ENCODE measurements at places on chromosomes 2 and 18.

GRCh38 chr2:149084924-149085795 lies 46.7 kb downstream of the LYPD6B start:
- H3K27me3 ChIP-seq: peaks cover 3% of the 10 kb centered on the region
- no peaks in the 10 kb centered on the region for H3K4me1 ChIP-seq
- no peak overlapping the region for H3K4me3 ChIP-seq
- H3K27ac ChIP-seq: no peak overlapping the region
- no peak for DNase-seq

GRCh38 chr2:241279413-241279812 lies 36.1 kb downstream of the HDLBP start:
- DNase-seq: no peak
- H3K27me3 ChIP-seq: no peaks in the 10 kb centered on the region
- H3K4me3 ChIP-seq: no peak overlapping the region
- no peaks in the 10 kb centered on the region for H3K4me1 ChIP-seq

- no peak overlapping the region for H3K4me3 ChIP-seq
- H3K36me3 ChIP-seq: peaks cover 12% of the 10 kb centered on the region
- H3K4me1 ChIP-seq: no peaks in the 10 kb centered on the region
- H3K27ac ChIP-seq: no peak overlapping the region
- DNase-seq: no peak
Measured at GRCh38 chr2:28951910-28952835, 28.9 kb upstream of the TOGARAM2 start.

GRCh38 chr2:48824116-48824515 lies 68.6 kb upstream of the LHCGR start:
- no peak overlapping the region for H3K4me3 ChIP-seq
- no peaks in the 10 kb centered on the region for H3K4me1 ChIP-seq
- no peak overlapping the region for H3K27ac ChIP-seq
- H3K27me3 ChIP-seq: no peaks in the 10 kb centered on the region

- no peak for DNase-seq
- H3K27me3 ChIP-seq: no peaks in the 10 kb centered on the region
- no peak overlapping the region for H3K27ac ChIP-seq
Measured at GRCh38 chr2:65164426-65164891, 34.6 kb upstream of the RAB1A start.

GRCh38 chr18:55252053-55252675 lies 292.9 kb upstream of the CCDC68 start:
- no peaks in the 10 kb centered on the region for H3K36me3 ChIP-seq
- H3K4me3 ChIP-seq: no peak overlapping the region
- H3K27ac ChIP-seq: no peak overlapping the region

GRCh38 chr18:64392202-64392601 lies 243.3 kb upstream of the LINC00305 start:
- no peak overlapping the region for H3K4me3 ChIP-seq
- H3K4me1 ChIP-seq: no peaks in the 10 kb centered on the region
- no peak for DNase-seq
- no peak overlapping the region for H3K27ac ChIP-seq

DNA sequence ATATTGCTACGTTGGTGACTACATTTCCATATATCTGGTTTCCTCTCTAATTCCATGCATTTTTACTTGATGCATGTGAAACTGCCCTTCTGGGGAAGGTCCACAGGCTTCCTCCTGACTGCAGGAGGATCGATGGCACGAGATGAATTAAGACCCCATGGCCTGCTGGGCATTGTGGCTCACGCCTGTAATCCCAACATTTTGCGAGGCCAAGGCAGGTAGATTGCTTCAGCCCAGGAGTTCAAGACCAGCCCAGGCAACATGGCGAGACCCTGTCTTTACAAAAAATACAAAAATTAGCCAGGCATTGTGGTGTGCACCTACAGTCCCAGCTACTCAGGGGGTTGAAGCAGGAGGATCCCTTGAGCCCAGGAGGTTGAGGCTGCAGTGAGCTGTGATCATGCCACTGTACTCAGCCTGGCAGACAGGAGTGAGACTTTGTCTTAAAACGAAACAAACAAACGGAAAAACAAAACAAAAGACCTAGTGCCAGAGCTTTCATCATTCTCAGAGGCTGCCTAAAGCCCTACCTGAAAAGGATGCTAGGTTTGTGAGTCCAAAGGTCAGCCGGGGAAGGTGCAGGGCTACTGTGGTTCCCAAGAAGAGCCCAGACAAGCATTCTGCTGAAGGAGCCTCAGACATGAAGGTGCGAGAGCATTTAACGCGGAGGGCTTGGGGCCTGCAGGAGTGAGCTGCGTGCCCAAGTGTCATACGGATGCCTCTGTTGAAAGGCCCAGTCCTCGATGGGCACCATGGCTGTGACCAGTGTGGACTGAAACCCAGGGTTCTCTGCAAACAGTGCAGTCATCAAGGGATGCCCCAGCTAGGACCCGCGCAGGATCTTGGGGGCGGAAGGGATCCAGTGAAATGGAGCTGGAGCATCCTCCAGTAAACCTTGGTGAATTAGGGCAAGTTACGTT lies 21.6 kb downstream of the GPR55 start:
- peaks cover 10% of the 10 kb centered on the region for H3K4me1 ChIP-seq
- DNase-seq: no peak
- H3K36me3 ChIP-seq: no peaks in the 10 kb centered on the region
- H3K4me3 ChIP-seq: no peak overlapping the region
- H3K27ac ChIP-seq: no peak overlapping the region

GRCh38 chr2:3426615-3427014 lies 47.1 kb downstream of the TRAPPC12 start:
- H3K36me3 ChIP-seq: peaks cover 70% of the 10 kb centered on the region
- no peak overlapping the region for H3K27ac ChIP-seq
- no peak overlapping the region for H3K4me3 ChIP-seq
- no peak for DNase-seq

GRCh38 chr18:79373736-79374135 lies 22.0 kb upstream of the NFATC1 start:
- no peak overlapping the region for H3K4me3 ChIP-seq
- H3K27me3 ChIP-seq: no peaks in the 10 kb centered on the region
- H3K27ac ChIP-seq: no peak overlapping the region

Data from effector memory CD4-positive, alpha-beta T cell (primary cell).